ENCODE measurements at places on chromosomes 16 and 17. TPM values are rescaled to one million over a fixed set of nuclear protein-coding genes. Genes with fewer than 3 reads are reported as not detected.

WNK4 gene
- 0.25 TPM for total RNA-seq

ATXN2L gene
- 49.8 TPM for total RNA-seq

TMED6 gene
- not detected for total RNA-seq

CACNG3 gene
- not detected for total RNA-seq

TBC1D28 gene
- not detected for total RNA-seq

UBB gene
- total RNA-seq = 2,989 TPM

All from SJSA1 (cell line).